ENCODE measurements at places on chromosomes 2 and 18.
A peak's percentile ranks its signal among the peaks of the same experiment; 100 is the strongest.

DNA sequence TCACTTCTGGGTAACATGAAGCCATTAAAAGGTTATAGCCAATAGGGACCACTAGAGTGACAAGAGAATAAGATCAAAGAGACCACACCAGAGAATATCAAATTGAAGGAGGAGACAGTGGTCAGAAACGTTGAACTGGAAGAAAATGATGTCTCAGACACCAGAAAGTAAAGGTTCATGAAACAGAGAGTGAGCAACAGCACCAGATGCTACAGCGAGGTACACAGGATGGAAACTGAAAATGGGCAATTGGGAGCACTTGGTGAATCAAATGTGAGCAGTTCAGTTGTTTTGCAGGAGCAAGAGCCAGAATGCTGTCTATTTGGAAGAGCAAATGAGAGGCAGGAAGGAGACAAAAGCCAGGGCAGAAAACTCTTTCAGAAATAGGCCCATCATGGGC lies 162.6 kb downstream of the SS18 start:
- DNase-seq: no peak

GRCh38 chr2:231929961-231930592 lies 3.9 kb upstream of the NPPC start:
- DNase-seq: peak; percentile 82

- DNase-seq: no peak
Measured at GRCh38 chr18:75041586-75041985, 167.4 kb downstream of the PTGR3 start.

GRCh38 chr2:9805435-9806297 lies 37.6 kb upstream of the TAF1B start:
- no peak for DNase-seq

- DNase-seq: peak; percentile 75
Measured at GRCh38 chr2:216555274-216555673, 56.6 kb downstream of the RPL37A start.

DNA sequence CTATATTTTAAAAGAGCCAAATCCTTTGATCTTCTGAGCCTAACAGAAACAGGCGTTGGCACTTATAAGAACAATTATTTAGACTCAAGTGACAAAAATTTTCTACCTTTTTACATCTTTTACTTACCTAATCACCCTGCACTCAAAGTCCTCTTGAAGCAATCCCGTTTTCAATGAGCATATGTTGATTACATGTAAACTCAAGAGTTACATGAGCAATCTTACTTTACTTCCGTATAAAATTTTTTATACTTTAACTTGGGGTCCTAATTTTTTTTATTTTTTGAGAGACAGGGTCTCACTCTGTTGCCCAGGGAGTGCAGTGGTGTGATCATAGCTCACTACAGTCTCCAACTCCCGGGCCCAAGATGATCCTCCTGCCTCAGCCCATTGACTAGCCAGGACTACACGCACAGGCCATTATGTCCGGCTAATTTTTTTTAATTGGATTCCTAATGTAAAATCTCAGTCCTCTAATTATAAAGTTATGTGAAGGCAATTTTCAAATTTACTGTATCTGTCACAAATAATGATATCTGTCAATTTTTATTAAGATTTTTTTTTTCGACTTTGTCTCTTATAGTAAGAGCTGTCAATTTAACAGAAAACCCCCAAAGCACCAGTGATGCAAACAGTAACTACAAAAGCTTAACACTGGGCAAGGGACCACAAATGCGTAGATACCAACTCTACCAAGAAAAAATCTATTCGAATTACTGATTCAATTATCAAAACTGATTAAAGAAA lies 19.1 kb upstream of the STPG4 start:
- DNase-seq: no peak

DNA sequence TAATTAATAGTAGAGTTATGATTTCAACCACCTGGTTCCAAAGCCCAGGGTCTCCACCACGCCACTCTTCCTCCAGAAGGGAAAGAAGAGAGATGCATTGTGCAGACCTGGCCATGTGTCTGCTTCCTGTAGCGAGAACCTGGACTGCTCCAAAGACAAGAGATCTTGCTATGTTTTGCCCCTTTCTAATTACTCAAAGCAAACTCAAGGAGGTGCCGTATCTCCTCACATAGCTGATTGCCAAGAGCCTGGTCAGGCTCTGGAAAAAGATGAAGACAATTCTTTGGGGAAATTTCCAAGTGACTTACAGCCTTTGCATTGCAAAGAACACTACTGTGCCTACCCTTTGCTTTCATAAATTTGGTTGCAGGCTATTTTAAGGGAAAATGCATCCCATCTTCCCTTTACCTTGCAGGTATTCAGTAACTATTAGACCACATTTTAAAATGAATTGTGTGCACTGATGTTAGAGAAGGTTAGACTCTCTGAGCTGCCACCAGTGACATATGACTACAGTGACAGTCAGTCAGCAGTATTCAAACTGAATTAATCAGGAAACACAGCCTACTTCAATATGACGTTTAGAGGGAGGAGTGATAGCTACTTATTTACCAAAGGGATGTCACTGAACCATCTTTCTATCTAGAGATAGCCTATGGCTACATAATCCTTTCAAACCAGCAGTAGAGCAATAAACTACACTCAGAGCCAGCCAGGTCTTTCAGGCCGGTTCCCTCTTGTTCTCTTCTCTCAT lies 842.1 kb upstream of the FANCL start:
- no peak for DNase-seq

DNA sequence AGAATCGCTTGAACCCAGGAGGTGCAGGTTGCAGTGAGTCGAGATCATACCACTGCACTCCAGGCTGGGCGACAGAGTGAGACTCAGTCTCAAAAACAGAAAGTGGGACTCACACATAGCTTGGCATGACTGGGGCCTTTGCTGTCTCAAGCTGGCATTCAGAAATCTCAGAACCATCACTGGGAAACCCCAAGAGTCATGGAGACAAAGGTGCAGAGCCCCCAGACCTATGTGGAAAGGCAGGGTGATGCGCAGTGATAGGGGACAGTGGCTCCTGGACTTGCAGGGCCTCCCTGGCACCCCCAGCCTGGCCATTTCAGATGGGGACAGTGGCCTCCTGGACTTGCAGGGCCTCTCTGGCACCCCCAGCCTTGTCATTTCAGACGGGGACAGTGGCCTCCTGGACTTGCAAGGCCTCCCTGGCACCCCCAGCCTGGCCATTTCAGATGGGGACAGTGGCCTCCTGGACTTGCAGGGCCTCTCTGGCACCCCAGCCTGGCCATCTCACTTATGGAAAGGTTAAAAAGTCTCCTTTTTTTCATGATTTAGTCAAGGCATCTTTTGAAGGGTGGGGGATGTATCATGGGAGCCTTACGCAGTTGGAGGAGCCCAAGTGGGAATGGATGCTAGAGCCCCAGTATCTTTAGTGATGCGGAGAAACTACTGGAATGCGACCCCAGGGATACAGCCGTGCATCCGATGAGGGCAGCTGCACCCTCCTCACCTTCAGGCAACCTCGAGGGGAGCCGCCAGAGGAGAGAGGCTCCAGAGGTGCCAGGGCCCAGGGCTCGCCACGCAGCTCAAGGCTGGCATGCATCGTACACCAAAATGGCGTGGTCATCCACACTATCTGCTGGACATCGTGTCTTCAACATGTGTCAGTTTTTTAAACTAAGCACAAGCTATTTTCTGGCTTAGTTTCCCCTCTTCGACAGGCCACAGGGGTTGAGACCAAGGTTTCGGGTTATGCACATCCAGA lies 30.5 kb downstream of the ZNF516 start:
- DNase-seq: no peak

DNA sequence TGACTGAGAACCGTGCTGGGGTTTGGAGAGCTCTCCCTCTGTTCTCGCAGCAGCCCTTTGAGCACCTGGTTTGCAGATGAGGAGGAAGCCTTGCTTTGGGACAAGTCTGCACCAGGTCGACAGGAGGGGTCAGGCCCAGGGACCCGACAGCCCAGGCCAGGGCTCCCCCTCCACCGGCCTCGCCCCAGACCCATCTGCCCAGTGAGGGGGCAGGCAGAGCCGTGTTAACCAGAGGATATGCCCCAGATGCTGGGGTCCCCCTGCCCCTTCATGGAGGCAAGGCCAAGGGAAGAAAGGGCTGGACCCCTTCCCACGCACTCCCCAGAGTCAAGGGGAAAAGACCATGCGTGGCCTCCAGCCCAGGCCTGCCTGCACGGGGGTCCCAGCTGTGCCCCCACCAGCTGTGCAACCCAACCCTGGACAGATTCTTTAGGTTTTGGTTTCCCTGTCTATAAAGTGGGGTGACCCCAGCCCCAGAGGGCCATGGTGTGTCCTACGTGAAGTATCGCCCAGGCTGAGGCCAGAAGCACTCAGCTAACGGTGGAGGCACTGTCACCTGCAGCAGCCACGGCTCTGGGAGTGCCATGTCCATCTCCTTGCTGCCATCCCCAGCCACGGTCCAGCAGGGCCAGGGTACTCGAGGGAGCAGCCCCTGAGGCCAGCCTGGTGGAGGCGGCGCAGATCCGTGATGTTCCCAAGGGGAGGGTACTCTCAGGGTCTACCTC lies 4.8 kb upstream of the SNED1 start:
- DNase-seq: no peak
